HFFc6 (cell line): ENCODE measurements at places on chromosomes 5 and 9.

DNA sequence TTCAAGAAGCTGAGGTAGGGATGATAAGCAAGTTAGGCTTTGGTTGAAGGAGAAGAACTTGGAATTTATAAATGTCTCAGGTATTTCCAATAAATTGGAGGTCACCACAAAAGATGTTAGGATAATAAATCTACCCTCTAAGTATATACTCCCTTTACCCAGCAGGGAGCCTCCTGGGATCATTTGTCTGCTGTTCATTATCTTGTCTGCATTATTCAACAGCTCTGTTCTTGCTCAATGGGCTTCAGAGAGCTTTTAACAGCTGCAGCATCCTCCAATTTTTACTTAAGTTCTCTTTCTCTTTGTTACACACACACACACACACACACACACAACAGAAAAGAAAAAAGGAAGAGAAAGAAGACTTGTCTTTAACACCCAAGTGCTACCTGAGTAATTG, 51.7 kb upstream of the VPS13A start:
- DNase-seq: no peak

GRCh38 chr5:95931079-95931833, 30.4 kb downstream of the ELL2 start:
- no peak for DNase-seq

GRCh38 chr9:37929441-37929895, 25.5 kb upstream of the SLC25A51 start:
- DNase-seq: peak; percentile 46

- DNase-seq: peak; percentile 97
Observed at GRCh38 chr9:91164724-91165520, 196.8 kb downstream of the AUH start.

- no peak for DNase-seq
Observed at GRCh38 chr9:6188466-6188865, 27.1 kb upstream of the IL33 start.

DNA sequence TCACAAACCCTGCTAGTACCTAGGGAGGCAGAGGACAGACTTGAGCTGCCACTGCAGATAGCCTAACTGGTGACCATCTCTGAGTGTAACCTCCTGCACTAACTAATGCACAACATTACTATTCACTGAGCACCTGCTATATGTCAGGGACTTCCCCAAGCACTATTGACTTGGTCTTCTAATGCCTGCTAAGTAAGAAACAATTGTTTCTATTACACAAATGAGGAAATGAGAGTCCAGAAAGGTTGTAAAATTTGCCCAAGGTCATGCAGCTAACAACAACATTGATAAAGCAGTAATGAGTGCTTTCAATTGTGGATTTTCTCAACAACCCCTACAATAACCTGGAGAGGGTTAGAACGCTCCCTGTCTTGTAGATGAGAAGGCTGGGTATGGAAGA, 183.7 kb downstream of the ZNF462 start:
- no peak for DNase-seq

- DNase-seq: peak; percentile 31
Observed at GRCh38 chr5:149024477-149024876, 38.4 kb downstream of the SH3TC2 start.

DNA sequence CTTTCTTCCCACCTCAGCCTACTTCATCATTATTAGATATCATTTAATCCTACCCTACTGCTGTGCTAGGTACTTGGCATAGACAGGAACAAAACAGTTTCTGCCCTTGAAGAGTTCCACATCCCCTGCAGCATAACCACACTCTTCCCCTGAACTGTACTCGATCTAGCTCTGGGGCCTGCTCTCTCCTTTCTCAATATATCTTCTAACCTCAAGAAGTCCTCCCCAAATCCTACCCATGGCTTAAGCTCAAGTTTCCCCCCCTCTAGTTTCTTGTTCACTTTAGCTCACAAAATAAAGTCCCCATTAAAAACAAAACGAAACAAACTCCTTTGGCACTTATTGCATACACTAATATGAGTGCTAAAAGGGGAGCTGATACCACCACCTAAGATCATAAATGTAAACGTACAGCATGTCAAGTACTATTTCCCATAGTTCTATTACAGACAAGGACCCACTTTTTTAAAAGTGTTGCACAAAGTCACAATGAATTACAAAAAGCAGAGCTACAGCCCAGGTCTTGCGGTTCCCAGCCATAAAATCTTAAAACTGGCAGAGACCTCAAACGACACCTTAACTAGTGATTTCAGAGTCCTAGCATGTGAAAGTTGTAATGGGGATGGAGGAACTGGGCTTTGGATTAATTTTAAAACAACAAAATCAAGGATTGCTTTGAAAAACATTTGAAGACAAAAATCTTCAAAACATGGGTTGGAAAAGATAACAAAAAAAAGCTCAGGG, 80.7 kb downstream of the PTPDC1 start:
- no peak for DNase-seq

DNA sequence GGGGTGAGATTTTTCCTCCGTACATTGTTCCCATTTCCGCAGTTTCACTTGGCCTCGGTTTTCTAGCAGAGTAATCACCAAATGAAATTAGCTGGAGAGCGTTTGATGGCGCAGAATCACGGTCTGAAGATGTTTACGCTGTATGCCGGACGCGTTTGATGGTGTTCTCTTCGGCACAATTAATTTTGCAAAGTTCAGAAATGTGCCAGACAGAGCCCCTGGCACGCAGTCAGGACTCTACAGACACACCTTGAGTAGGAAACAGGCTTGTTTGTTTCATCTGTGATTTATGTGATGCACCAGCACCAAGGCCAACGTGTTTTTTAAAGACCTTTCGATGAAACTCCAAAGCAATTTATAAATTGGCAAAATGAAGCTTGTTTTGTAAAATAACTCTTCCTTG, 863 bp upstream of the LIFR start:
- no peak for DNase-seq

- DNase-seq: no peak
Observed at GRCh38 chr5:82796643-82797416, 280.4 kb downstream of the TMEM167A start.

DNA sequence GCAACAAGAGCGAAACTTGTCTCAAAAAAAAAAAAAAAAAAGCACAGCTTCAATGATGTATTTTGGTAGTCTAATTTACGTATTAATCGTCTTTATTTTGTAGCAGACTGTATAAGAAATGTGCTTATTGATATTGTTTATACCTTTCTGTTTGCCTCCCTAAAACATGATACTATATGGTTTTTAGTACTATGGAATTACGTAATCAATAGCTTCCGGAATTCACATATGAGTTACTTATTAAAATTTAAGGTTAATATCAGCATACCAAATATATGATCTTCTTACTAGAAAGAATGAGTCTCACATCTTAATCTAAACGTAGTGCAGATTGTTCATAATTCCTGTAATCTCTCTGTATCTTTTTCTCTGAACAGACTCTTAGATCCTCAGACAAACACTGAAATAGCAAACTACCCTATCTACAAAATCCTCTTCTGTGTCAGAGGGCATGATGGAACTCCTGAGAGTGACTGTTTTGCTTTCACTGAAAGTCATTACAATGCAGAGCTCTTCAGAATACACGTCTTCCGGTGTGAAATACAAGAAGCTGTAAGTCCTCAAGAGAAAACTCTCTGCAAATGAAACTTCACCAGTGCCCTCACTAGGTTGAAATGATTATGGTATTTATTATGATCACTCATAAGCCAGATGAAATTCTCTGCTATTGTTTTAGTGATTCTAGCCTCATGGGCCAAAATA, 44.4 kb upstream of the GPR21 start:
- DNase-seq: no peak

DNA sequence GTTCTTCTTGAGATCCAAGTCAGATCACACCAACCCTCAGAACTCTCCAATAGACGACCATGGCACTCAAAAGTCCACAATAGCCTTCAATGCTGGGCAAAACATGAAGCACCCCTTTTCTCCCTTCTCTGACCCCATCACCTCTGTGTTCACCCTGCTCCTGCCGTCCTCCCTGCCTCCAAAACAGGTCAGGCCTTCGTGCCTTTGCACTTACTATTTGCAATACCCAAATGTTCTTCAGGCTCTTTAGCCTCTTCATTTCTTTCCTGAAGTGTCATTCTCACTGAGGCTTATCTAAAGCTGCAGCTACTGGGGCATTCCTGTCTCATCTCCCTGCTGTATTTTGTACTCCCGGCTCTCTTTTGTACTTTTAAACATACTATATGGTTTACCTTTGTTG, 2.0 kb upstream of the ROPN1L start:
- no peak for DNase-seq

DNA sequence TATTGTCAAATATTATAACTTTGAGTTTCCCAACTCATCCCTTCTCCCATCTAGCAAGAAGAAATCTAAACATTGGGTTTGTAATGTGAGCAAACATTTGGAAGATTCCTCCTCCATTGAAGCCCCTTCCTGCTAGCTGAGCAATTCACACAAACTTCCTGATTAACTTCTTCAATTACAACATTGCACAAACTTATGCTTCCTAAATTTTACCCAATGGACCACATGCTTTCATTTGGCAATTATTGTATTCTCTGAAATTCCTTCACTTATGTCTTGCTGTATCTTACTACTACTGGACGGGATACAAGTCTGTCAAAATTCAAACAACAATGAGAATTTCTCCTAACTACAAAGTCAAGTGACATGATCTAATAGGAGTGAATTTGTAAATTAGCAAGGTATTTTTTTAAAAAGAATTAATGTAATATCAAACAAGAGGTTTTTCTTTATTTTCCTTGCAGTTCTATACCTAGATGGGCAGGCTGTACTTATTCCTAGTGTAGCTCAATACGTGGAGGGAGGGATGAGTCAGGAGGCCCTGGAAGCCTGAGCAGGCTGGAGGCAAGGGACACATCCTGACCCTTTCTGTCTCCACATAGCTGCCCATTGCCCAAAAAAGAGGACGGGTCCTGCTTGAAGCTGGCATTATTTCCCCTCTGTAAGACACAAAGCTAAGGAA, 11.8 kb upstream of the IFNW1 start:
- DNase-seq: no peak

- DNase-seq: no peak
Observed at GRCh38 chr5:42337607-42338006, 85.6 kb upstream of the GHR start.

DNA sequence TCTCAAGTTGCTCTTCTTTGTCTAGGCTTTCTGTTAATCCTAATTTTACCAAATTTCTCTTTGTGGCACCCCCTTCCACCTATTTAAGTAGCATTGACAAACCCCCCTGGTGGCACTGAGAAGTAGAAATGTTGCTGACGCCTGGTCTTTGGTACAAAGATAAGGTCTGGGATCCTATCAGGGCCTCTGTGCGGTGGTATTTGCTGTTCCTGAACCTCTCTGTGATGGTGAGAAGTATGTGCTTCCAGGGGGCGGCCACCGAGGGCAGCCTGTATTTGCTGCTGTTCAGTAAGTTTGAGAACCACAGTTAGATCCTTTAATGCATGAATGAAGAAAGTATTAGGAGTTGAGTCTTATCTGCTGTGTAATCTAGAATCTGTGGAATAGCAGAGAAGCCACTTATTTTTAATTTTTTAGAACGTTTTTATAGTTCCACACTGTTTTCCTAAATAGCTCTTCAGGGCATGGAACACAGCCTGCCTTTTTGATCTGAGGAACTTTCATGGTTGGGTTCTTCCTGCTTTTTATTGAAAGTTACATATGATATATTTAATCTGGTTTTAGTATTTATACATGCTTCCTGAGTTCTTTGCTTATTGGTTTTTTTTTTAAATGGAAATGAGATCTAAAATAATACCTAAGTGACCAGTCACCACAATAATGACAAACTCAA, 124.2 kb downstream of the TRIO start:
- DNase-seq: peak; percentile 35

DNA sequence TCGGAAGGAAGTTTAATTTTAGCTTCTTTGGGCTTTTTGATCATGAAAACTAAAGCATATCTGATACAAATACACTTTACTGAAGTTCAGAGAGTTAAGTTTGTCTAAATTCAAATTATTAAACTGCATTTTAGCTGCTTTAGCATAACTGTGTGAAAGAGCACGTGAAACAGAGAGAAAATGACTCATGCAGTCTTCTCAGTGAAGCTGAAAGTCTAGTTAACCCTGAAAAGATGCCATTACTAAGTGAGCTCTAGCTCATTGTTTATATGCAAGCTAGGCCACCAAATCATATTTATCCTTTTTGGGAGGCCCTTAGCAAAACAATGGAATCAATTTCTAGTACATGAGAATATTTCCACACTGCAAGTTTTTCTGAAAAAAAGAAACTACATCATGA, 27.6 kb downstream of the TPD52L3 start:
- DNase-seq: peak; percentile 57

- peak; percentile 34 for DNase-seq
Observed at GRCh38 chr9:78213712-78214111, 22.2 kb upstream of the CEP78 start.

DNA sequence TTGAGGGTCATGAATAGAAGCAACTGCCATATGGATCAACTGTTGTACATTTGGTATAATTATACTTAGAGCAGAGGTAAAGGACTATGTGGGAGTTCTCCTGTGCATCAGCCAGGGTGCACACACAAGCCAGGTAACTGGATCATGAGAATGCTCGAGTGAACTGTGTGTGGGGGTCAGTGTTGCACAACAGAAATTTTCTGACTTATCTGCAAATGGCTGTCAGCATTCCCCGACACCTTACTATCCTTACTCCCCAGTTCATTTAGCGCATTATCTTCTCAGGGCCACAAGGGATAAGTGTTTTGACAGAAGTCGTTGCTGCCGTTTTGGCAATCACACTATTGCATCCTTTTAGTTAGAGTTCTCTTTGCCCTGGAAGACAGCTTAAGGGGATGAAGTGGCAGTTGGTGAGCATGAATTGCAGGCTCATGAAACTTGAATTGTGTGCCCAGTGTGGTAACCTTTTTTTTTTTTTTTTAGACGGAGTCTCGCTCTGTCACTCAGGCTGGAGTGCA, 1.7 kb downstream of the CANX start:
- DNase-seq: no peak

GRCh38 chr9:72588336-72588735, 66.9 kb downstream of the TMC1 start:
- DNase-seq: no peak

- DNase-seq: no peak
Observed at GRCh38 chr9:125655066-125655633, 51.9 kb downstream of the MAPKAP1 start.

DNA sequence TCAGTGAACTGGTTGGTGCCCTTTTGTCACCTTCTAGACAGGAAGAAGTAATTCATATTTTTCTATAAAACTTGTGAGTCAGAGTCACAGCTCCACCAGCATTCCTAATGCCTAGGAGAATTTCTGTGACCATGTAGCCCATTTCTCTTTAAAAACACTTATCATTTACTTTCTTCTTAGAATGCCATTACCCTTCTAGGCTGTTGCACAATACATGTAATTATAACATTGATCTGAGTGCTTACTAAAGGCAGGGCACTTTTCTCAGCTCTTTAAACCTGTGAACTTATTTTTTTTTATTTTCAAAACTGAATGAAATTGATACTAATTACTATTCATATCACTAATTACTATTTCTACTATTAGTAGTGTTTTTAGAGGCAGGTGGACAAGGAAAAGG, 373.7 kb downstream of the TLE4 start:
- no peak for DNase-seq
